ENCODE measurements at places on chromosomes 11 and 22. TPM values are rescaled to one million over a fixed set of nuclear protein-coding genes. Genes with fewer than 3 reads are reported as not detected.

Gene CECR2
- total RNA-seq: 0.08 TPM

Gene TSPAN32
- total RNA-seq: not detected

Gene OSBPL5
- 6.4 TPM for total RNA-seq

Gene CLDN5
- total RNA-seq: not detected

Gene OR52I2
- not detected for total RNA-seq

Gene FLRT1
- total RNA-seq: not detected

Gene NTM
- total RNA-seq: not detected

Gene OSBP2
- 11.1 TPM for total RNA-seq

Gene SAMM50
- total RNA-seq: 46.1 TPM

Gene BUD13
- total RNA-seq: 10.5 TPM

Gene F2
- total RNA-seq: 2.0 TPM

Gene PIH1D2
- total RNA-seq: 0.84 TPM

Gene TNNI2
- total RNA-seq: not detected

Gene DDX10
- total RNA-seq: 57.8 TPM

Gene CYP2D6
- 0.69 TPM for total RNA-seq

Gene P2RX6
- total RNA-seq: 0.70 TPM

Gene OSM
- total RNA-seq: not detected

Gene ACRV1
- not detected for total RNA-seq

Gene APOL2
- total RNA-seq: 32.5 TPM

Gene EMID1
- 0.34 TPM for total RNA-seq

Gene RAG1
- 0.29 TPM for total RNA-seq

Gene FAM227A
- 0.71 TPM for total RNA-seq

Gene OR52K1
- not detected for total RNA-seq

Gene HTR3B
- not detected for total RNA-seq

Gene DENND6B
- 2.7 TPM for total RNA-seq

Gene DCHS1
- 0.08 TPM for total RNA-seq

Gene TREH
- not detected for total RNA-seq

Gene GSTP1
- total RNA-seq: 1,526 TPM

Gene BRSK2
- 5.6 TPM for total RNA-seq

Gene NLRP14
- total RNA-seq: not detected

Gene SPON1
- total RNA-seq: not detected

Gene KRTAP5-7
- total RNA-seq: not detected

All from A549 treated with RU486 at 1 μM for 4 hours (cell line).